Articular chondrocyte of knee joint (primary cell): ENCODE measurements at places on chromosomes 6 and 20. TPM values are rescaled to one million over a fixed set of nuclear protein-coding genes. Genes with fewer than 3 reads are reported as not detected.

The TEAD3 gene
- total RNA-seq, result 5.3 and 7.2 TPM in 2 replicates

The GPR63 gene
- total RNA-seq, result under 0.01 and 0.11 TPM in 2 replicates

The KIAA1755 gene
- 2.0 and 3.7 TPM in 2 replicates for total RNA-seq

The HIVEP2 gene
- 30.3 and 37.1 TPM in 2 replicates for total RNA-seq

The SLC22A3 gene
- total RNA-seq, result 1.7 and 2.7 TPM in 2 replicates

The MOXD1 gene
- 19.5 and 39.2 TPM in 2 replicates for total RNA-seq

The ALDH8A1 gene
- 0.43 and 0.78 TPM in 2 replicates for total RNA-seq

The RALY gene
- 54.9 and 59.5 TPM in 2 replicates for total RNA-seq

The HLA-DOB gene
- 0.32 TPM in 1 of 2 replicates, not detected in the other for total RNA-seq

The RAMACL gene
- total RNA-seq, result 7.5 and 7.7 TPM in 2 replicates

The BTN1A1 gene
- total RNA-seq, result not detected in 2 replicates

The STMN3 gene
- total RNA-seq, result 9.8 and 11.6 TPM in 2 replicates

The SLC35F1 gene
- total RNA-seq, result under 0.01 TPM in 1 of 2 replicates, not detected in the other

The COL21A1 gene
- 1.0 and 3.9 TPM in 2 replicates for total RNA-seq
